Upper lobe of right lung (tissue), 1 donor: ENCODE measurements at places on chromosomes 4 and X. TPM values are rescaled to one million over a fixed set of nuclear protein-coding genes. Genes with fewer than 3 reads are reported as not detected.

The FTSJ1 gene
- total RNA-seq: 33.9 TPM

The DUSP21 gene
- total RNA-seq: not detected

The SMIM31 gene
- total RNA-seq: not detected

The PFKFB1 gene
- not detected for total RNA-seq

The HTN3 gene
- total RNA-seq: not detected

DNA sequence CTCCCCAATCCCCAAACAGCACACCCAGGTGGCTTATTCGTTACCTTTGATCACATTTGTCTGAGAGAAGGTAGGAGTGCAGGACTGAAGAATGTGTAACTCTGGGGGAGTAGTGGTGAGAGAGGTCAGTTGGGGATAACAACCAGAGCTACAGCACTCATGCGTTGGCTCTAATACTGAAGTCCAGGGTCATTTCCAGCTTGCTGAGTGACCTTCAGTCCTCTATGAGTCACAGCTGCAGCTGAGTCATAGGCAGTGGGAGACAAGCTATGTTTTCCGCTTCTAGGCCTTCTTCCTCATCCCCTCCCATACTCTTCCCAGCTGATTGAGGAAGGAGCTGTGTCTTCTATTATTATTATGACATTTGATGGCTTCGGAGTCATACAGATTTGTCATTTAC lies 31.6 kb upstream of the CT47C1 start:
- H3K4me1 ChIP-seq: no peaks in the 10 kb centered on the region
- no peak overlapping the region for H3K4me3 ChIP-seq
- DNase-seq: no peak

DNA sequence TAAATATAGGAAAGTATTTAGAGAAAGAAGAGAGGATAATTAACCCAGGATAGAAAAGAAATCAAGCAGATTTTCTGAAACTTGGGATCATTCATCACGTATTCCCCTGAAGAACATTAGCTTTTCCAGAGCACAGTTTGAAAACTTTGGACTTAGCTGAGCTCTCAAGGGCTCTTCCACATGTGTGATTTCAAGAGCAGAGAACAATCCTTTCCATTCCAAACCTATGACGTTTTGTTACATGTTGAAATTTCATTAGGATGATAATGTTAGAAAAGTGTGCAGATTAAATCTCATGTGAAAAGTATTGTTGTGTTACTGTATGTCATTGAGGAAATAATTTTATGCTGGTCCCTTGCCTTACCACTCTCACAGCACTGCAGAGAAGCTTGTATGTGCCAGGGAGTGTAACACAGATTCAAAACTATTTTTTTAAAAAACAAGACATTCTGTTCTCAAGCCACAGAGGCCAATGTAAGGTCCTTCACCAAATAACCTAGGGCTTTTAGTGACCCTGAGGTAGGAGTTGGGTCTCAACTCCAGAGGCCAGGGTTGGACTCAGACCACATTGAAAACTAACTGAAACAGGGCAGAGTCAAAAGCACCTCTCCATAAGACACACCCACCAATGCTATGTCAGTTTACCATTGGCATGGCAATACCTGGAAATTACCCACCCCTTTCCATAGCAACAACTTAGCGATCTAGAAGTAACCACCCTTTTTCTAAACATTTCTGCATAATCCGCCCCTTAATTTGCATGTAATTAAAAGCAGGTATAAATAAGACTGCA lies 141.3 kb downstream of the ANXA5 start:
- H3K4me1 ChIP-seq: peaks cover 9% of the 10 kb centered on the region
- H3K27ac ChIP-seq: peak overlapping the region; percentile 58
- no peak overlapping the region for H3K4me3 ChIP-seq
- H3K36me3 ChIP-seq: no peaks in the 10 kb centered on the region
- no peak for DNase-seq
- H3K27me3 ChIP-seq: no peaks in the 10 kb centered on the region

DNA sequence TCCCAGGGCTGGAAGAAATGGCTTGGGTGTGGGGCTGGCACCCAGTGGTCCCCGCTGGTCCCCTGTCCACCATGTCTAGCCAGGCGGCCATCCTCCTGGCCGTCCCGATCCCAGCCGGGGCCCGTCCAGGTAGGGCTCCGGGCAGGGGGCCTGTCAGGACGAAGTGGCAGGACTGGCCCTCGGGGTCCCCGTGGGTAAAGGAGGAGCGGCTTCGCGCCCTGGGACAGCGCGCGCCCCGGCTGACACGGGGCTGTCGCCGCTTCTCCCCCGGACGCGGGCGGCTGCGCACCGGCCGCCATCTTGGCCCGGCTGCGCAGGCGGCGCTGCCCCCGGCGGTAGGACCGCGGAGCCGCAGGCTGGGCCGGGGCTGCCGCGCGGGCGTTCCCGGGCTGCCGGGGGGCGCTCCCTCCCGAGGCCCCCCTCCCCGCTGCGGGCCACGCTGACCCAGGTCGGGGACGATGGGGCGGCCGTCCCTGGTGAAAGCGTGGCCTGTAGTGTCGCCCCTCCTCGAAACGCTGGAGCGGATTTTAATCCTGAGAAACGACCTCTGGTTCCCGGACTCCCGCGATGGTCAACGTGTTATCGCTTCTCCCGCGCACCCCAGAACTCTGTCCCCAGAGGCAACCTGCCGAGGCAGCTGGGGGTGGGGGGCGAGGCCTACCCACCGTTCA lies 60.4 kb upstream of the BCOR start:
- H3K4me1 ChIP-seq: peaks cover 4% of the 10 kb centered on the region
- no peaks in the 10 kb centered on the region for H3K36me3 ChIP-seq
- peak; percentile 72 for DNase-seq
- H3K4me3 ChIP-seq: peak overlapping the region; percentile 48

- H3K27ac ChIP-seq: no peak overlapping the region
- no peak for DNase-seq
- H3K36me3 ChIP-seq: no peaks in the 10 kb centered on the region
Measured at GRCh38 chr4:111960241-111960667, 185.0 kb upstream of the FAM241A start.

DNA sequence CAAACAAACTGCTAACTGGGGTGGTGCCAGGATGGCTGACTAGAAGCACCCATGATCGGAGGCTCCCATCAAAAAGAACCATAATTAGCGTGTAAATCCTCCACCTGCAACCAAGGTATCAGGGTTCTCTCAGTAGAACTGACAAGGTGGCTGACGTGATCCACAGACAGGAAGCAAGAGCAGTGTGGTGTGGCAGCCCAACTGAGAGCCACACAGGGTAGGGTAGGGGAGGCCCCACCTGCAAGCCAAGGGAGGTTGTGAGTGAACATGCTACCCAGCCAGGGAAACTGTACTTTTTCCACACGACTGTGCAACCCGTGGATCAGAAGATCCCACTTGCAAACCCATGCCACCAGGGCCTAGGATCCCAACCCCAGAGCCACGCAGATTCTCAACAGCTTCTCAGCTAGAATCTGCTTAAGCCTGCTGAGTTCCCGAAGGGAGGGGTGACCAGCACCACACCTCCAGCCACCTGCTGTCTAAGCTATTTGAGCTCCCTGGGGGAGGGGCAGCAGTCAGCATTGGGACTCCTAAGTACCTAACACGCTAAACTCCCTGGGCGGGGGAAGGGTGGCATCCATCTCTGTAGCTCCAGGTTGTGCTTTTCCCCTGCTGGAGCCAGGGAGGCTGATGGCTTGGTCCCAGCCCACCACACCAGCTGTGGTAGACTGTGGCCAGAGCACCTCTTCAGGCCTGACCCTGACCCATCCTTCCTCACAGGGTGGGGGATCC lies 425.1 kb downstream of the GPM6A start:
- DNase-seq: no peak
- H3K27me3 ChIP-seq: no peaks in the 10 kb centered on the region
- no peaks in the 10 kb centered on the region for H3K4me1 ChIP-seq

- no peaks in the 10 kb centered on the region for H3K4me1 ChIP-seq
- DNase-seq: no peak
- H3K4me3 ChIP-seq: no peak overlapping the region
- H3K27me3 ChIP-seq: no peaks in the 10 kb centered on the region
- no peaks in the 10 kb centered on the region for H3K36me3 ChIP-seq
Measured at GRCh38 chr4:12691168-12691567, 793.0 kb downstream of the RAB28 start.
